ENCODE measurements at places on chromosomes 12 and 14.

DNA sequence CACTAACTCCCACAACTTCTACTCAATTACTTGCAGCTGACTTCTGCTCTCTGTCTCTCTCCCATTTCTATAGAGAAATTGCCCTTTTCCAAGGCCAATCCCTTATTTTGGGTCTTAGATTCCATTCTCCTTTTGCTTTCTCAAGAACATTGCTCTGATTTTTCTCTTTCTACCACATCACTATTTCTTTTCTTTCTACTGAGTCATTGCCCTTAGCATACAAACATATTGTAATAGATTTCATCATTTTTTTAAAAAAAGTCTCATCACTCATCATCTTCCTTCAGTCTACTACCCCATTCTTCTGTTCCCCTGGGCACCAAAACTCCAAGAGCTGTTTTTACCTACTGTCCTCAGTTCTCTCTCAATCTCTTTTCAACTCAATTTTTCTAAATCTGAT is 4.4 kb upstream of the KCNA1 start:
- no peak for DNase-seq

DNA sequence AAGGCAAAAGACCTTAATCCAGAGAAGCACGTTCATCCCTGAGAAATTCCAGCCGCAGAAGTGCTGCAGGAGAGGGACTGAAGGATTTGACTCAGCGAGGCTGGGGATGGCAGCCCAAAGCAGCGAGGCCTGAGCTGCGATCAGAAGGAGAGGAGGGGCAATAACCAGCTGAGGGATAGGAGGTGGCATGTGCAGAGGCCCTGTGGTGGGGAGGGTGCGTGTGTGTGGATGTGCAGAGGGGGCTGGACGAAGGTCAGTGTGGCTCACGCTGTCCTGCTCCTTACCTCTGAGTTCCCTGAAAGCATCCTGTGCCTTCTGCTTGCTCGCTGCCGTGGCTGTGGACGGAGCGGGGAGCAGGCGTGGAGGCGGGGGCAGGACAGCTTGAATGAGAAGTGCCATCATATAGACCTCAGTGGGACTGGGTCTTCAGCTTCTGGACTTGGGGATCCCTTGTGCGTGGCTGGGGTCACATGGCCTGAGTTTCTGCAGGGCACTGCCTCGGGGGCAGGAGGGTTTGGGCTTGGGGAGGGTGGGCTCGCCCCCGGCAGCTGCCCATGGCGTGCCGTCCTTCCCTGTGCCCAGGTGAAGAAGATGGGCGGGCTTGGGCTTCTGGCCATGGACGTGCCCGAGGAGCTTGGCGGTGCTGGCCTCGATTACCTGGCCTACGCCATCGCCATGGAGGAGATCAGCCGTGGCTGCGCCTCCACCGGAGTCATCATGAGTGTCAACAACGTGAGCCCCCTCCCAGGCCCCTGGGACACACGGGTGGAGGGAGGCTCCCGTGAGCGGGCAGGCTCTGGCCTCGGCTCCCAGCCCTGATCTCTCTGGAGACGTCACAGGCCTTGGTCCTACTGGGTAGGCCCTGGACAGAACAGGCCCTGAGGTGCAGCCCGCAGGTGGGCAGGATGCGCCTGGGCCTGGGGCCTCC is 11.0 kb downstream of the ACADS start:
- no peak for DNase-seq

DNA sequence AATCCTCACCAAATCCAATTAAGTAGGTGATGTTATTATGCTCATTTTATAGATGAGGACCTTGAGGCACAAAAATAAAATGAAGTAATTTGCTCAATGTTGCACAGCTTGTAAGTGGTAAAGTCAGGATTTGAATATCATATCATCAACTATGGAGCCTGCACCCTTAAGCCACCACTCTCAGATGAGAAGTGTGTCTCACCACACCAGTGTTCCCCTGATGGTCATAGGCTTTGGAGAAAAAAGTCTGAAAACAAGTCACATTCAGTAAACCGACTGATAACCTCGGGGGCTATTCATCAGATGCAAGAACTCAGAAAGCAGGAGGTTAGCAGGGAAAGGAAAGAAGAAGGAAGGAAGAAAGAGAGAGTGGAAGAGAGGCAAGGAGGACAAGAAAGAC is 2.8 kb downstream of the TSHR start:
- no peak for DNase-seq

DNA sequence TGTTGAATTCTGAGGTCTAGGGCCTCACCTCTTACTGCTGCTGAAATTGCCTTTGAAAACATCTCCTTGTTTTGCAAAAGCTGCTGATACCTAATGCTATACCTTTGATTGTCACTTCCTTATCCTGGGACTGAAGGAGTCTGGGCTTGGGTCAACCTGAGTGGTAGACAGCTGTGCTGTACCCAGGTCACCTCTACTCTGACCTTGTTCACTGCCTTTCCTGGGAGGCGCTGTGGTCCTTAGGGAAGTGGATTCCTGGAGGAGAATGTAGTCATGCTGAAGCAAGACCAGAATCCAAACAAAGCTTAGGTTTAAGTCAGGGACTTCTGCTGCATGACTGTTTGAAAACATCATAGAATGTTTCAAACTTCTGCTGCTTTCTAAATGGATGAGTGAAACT is 191.4 kb downstream of the SNAPC1 start:
- DNase-seq = no peak

- no peak for DNase-seq
These were observed 76.7 kb downstream of the TBK1 start for GRCh38 chr12:64528616-64529015.

- no peak for DNase-seq
These were observed 9.1 kb upstream of the TDG start for GRCh38 chr12:103956509-103957027.

DNA sequence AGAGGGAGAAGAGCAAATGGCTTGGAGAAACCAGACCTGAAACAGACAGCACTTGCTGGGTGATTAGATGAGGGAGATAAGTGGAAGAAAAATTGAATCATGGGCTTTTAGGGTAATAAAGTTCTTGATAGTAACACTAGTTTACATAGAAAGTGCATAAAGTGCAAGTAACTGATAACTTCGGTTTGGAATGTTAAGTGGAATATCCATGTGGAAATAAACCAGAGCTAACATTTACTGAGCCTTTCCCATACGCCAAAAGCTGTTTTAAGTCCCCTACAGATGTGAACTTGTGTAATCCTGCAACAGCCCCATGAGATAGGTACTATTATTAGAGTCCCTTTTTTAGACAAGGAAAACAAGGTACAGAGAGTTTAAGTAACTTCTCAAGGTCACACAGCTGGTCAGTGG is 77.1 kb upstream of the NUDT4 start:
- no peak for DNase-seq

GRCh38 chr12:120659151-120659525 is 18.7 kb downstream of the CABP1 start:
- DNase-seq = no peak

GRCh38 chr12:92899386-92900001 is 29.6 kb downstream of the EEA1 start:
- no peak for DNase-seq

GRCh38 chr12:25495331-25496097 is 57.6 kb downstream of the LMNTD1 start:
- DNase-seq = no peak

GRCh38 chr14:103001651-103002396 is 55.5 kb downstream of the CDC42BPB start:
- DNase-seq = no peak

DNA sequence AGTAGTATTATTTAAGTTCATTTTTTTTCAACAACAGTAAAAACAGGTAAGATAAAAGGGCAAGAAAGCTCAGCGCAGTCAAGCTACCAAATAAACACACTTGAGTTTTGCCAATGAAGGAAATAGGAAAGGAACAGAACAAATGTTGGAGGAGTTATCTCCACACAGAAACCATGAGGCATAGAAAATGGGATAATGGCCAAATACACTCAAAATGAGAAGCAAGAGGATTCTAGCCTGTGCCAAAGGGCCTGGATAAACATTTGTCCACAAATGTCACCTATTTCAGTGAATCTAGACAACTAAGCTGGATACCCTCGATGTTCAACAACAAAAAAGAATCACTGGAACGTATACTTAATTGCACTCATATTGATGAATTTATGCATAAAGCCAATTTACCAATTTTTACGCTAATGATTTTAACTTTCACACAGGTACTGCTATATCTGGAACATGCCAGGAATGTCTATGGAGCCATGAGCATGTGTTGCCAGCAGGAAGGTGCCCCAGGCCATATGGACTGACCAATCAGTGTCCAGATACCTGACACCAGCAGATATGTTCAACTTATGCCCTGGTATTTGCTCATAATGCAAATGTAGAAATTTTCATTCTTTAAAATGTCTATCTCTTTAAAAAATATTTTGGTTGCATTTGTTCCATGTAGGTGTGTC is 21.1 kb downstream of the ST8SIA1 start:
- no peak for DNase-seq
